Stimulated activated naive CD8-positive, alpha-beta T cell treated with anti-CD3 and anti-CD28 coated beads, Interleukin-15, Interleukin-2, amounts not matched to agents 100 U/mL and 50 U/mL, for 24 hours (primary cell): ENCODE measurements at places on chromosomes 1 and 21.

GRCh38 chr1:25469177-25469576 is 38.5 kb downstream of the MACO1 start:
- DNase-seq: no peak

- DNase-seq: no peak
These were observed 138.8 kb downstream of the NTMT2 start for GRCh38 chr1:170284512-170284911.

DNA sequence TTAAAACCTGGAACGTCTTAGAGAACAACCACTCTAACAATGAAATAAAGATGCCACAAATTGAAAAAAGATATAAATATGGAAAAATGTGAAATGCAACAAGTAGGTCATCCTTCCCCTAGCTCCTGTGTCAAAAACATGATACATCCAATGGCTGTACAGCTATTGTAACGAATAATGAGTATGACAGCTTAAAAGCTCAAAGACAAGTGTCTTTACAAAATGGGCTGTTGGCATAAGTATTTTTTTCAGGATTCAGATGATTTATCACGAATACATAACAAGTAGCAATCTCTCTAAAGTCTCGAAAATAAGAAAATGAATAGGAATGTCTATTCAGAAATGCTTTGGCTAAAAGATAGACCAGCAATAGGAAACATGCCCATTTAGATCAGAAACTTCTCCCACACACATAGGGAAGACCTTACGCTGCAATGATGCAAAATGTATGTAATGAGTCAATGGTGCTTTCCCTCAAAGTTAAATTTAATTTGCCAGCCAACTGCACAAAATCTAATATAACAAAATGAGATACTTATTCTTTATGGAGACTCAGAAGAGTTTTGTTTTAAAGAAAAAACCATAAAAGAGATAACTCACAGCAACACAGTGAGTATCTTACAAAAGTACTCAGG is 8.3 kb downstream of the TGFBR3 start:
- DNase-seq: no peak

- DNase-seq: no peak
These were observed 22.8 kb downstream of the MYOM3 start for GRCh38 chr1:24089027-24089742.

DNA sequence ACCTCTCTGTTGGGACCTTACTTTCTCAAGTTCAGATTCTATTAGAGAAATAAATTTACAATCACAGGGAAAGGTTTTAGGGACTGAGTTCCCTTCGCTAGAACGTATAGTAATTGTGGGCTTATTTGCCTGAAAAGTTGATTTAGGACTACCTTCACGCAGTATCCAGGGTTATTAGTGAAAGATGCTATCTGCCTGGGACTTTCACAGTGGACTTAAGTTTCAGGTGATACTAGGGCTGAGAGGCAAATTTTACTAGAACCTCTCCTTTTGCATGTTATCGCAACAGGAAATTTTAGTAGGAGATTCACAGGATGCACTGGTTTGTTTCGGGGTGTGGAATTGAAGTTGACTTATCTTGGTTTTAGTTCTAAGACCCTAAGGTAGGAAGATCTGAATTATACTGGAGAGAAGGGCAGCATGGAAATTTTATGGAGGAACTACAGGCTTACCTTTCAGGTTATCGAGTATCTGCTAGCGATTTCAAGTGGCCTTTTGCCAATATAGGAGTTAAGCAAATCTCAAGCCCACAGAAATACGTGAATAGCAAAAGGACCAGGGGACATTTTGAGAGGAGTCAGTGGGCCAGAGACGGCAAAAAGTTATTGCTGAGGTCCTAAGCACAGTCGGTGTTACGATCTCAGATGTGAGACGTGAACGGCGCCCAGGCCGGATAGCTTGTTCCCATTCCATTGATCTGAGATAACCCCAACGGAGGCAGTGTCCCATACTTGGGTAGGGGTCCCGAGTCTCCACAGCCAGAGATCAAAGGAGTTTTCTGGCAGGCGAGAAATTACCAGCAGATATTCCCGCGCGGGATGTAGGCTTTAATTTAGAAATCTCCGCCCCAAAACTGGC is 723 bp upstream of the GNAI3 start:
- peak; percentile 31 for DNase-seq

GRCh38 chr1:245025525-245025924 is 129.3 kb upstream of the KIF26B start:
- no peak for DNase-seq

- DNase-seq: no peak
These were observed 2.2 kb upstream of the LYPD8 start for GRCh38 chr1:248757784-248758195.

DNA sequence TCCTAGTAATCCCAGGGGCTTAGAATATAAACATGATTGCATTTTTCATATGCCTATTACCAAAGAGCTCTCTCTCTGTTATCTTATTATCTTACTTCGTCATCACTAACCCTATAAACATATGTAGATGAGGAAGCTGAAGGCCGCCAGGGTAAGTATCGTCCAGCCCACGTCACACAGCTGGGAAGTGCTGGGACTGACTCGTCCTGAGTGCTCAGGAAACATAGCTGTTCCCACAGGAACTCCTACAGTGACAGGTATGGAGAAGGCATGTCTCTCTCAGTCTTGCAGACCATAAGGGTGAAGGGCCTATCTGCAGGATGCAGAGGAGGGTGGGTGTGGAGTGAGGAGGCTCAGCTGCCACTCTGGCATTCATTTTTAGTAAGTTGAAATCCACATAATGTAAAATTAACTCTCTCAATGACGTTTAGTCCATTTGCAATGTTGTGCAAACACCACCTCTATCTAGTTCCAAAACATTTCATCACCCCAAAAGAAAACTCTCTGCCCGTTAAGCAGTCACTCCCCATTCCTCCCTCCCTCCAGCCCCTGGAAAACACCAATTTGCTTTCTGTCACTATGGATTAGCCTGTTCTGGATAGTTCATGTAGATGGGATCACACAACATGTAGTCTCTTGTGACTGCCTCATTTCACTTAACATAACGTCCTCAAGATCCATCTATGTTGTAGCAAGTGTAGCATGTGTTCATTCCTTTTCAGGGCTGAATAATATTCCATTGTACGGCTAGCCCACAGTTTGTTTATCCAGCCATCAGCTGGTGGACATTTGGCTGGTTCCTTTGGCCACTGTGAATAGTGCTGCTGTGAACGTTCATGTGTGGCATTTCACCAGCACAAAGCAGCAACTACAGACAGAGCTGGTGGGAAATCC is 68.3 kb downstream of the TCP10L start:
- DNase-seq: no peak

DNA sequence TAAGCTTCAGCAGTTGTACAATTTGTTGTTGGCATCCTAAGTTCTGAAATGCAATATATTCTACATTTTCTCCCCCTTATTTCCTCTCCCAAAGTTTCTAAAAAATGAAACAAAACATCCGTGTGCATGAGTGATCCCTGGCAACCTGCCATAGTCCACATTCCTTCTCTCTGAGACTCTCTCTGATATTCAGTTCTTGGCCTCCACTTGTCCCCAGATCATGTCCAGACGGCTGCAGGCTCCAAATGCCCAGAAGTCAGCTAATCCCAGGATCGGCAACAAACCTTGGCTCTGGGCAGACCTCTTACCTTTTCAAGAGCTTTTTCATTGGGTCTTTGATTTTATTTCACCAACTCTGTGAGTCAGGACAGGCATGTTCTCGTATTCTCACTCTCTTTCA is 187.8 kb downstream of the ETS2 start:
- no peak for DNase-seq

DNA sequence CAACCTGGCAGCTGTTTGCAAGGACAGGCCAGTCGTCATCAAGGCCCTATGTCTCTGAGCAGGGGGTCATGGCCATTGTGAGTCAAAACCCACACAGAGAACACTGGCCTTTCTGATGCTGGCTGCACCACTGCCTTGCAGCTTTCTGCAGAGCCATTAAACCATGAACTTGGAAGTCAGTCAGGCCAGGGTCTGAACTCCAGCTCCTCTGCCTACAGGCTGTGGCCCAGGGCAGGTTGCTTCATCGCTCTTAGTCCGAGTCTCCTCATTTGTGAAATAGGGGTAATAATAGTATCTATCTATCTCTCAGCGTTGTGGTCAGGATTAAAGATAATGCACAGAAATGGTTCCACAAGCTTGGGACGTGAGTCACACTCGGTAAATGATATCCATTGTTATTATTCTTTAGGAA is 35.8 kb upstream of the HIVEP3 start:
- DNase-seq: no peak

DNA sequence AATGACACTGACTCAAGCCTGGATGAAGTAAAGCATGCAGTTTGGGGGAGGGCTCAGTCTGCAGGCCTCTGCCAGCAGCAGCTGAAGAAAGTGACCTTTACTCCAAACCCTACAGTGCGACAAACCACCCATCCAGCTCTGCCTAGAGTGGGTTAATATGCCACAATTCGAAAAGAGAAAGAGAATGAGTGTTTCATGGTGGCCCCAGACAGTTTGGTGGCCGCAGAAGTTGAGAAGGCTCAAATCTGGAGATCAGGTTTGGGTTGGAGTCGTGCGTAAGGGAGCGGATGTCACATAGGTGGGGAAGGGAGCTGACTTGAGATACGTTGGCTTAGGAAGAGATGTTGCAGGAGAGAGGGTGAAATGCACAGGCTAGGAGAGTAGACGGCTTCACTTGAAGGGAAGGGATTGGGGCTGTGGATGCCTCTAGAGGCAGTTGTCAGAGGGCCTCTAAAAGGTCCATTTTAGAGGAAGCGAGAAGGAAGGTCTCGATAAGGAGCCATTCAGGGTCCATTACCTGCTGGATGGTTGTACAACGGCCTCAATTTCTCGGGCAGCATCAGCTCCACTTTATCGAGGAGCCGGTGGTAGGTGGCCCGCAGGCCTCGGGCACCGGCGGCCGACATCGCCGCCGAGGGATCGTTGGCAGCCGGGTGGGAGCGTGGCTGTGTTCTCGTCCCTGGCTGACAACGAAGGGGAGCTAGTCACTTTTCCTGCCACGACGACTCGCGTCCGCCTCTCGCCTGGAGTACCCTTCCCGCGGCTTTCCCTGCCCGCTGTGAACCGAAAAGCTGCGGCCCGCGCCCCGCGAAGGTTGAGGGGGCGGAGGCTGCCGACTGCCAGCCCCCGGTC is 1.0 kb upstream of the DCAF6 start:
- DNase-seq: peak; percentile 47

- no peak for DNase-seq
These were observed 43.6 kb upstream of the EDN2 start for GRCh38 chr1:41528106-41528505.

DNA sequence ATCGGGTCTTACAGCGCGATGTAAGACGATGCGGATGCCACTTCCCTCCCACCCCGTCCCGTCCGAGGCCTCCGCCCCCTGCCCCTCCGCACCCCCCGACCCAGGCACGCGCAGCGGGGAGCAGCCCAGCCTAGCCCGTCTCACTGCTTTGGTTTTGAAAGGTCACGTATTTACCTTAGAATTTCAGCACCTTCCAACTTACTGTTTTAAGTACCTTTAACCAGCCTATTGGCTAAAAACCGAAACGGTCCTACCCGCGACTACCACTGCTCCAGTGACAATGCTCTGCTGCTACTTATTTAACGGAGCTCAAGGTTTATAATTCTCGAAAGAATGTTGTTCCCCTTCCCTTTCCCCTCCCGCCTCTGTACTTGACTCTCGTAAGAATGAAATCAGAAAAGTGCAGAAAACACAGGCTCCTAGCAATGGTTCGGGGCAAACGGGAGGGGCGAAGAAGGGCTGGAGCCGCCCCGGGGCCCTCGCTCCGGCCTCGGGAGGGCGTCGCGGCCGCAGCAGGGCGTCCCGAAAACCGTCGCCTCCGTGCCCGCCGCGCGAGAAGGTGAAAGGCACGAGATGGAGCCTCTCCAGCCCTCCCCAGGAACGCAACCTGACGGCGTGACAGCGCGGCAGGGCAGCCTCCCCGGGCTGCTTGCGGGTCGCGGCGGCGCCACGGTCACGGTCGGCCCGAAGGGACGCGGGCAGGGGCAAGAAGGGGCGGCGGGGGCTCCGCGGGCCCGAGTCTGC is 667 bp downstream of the TMEM50B start:
- DNase-seq: peak; percentile 54

DNA sequence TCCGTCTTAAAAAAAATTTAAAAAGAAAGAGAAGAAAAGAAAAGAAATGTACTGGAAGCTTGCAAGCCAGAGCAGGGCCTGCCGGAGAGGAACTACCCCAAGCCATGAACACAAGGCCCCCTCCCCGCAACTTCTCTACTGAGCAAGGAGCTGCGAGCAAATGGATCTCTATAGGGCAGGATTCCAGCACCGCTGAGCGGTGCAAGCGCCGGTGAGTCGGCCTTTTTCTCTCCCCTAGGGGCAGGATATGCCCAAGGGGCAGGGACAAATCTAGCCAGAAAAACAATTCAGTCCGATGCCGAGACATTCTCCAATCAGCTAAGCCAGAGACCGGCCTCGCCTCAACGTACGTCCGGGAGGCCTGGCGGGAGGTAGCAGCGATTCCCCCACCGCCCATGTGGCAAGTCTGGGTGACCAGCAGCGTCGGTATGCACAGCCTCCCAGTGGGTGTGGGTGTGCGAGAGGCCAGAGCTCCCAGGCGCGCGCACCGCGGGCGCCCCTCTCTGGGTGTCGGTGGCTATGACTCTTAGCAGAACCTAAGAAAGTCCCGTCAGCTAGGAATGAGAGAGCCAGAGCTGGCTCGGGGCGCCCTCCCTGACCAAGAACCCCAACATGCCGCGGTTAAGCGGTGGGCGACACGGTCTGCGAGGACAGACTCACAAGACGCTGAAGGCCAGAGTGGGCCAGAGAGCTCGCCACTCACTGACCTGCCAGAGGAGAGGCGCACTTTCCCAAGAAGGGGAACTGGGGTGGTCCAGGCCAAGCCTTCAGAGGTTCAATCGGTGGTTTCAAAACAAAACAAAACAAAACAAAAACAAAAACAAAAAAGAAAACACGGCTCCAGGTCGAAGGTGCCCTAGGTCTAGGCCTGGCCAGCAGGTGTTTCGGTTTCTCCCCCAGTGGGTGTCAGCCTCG is 1.9 kb downstream of the CSMD2 start:
- peak; percentile 30 for DNase-seq

GRCh38 chr1:218878369-218878768 is 295.3 kb upstream of the LYPLAL1 start:
- no peak for DNase-seq

- no peak for DNase-seq
These were observed 21.2 kb downstream of the SESN2 start for GRCh38 chr1:28280501-28280900.

- peak; percentile 55 for DNase-seq
These were observed 1.7 kb downstream of the ISG15 start for GRCh38 chr1:1014799-1015681.

DNA sequence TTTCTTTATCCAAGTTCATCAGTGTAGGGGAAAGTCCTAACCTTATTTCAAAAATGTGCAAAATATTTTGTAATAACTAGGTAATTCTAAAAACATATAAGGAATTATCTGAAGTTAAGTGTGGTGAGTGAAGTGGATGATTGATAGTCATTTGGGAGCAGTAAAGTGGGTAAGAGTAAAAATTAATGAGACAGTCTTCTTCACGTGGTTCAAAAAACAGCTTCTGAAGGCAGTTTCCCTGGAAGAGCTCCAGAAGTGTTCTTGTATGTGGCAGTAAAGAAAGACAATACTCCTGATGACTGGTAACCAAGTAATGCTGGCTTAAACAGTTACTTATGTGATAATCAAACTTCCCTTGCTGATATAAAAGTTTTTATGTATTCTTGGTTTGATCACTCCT is 50.3 kb downstream of the LEPR start:
- no peak for DNase-seq
